ENCODE measurements at places on chromosomes 5 and 9.

DNA sequence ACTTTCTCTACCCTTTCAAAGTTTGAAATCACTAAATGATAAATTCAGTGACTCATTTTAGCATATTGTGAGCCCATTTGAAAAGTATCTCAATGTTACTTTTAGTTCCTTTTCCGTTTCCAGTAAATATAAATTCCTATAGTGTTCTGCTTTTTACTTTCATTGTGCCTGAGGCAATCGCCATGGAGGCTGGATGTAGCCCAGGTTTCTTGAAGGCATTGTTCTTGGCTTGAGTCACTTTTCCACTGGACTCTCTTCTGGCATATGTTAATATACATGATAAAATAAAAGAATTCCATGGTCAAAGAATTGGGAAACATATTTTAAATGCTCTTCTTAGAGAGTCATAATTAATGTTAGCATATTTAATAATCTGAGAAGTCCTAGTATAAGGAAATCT is 327.0 kb downstream of the IZUMO3 start:
- no peak for DNase-seq

- peak; percentile 15 for DNase-seq
These were observed 17.3 kb upstream of the RNU6ATAC start for GRCh38 chr9:134181648-134182034.

GRCh38 chr5:142857405-142857804 is 87.2 kb downstream of the ARHGAP26 start:
- no peak for DNase-seq

GRCh38 chr9:35826071-35826701 is 2.3 kb downstream of the FAM221B start:
- peak; percentile 64 for DNase-seq

DNA sequence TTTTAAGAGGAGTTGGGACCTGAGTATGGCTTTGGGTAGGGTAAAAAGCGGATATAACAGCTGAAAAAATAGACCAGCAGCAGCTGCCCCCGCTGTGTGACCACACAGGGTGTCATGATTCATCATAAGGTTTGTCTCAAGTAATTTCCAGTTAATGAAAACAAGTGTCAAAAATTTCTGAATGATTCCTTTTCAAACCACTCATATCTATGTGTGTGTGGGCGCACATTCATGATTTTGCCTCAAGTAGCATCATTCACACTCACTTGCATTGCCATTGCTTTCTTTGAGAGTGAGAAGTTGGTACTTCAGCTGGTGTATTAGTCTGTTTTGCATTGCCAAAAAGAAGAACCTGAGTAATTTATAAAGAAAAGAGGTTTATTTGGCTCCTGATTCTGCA is 12.1 kb upstream of the TNFAIP8 start:
- DNase-seq = peak; percentile 77

- no peak for DNase-seq
These were observed 20.8 kb upstream of the CERCAM start for GRCh38 chr9:128399861-128400260.

Measured in CD4-positive, alpha-beta T cell treated with Interleukin-2 at 100 ng/mL for 4 hours (primary cell).